ENCODE measurements at places on chromosomes 16 and 17.
A peak's percentile ranks its signal among the peaks of the same experiment; 100 is the strongest.

- peak; percentile 2 for DNase-seq
Observed at GRCh38 chr16:19338335-19338734, 52.8 kb downstream of the CLEC19A start.

DNA sequence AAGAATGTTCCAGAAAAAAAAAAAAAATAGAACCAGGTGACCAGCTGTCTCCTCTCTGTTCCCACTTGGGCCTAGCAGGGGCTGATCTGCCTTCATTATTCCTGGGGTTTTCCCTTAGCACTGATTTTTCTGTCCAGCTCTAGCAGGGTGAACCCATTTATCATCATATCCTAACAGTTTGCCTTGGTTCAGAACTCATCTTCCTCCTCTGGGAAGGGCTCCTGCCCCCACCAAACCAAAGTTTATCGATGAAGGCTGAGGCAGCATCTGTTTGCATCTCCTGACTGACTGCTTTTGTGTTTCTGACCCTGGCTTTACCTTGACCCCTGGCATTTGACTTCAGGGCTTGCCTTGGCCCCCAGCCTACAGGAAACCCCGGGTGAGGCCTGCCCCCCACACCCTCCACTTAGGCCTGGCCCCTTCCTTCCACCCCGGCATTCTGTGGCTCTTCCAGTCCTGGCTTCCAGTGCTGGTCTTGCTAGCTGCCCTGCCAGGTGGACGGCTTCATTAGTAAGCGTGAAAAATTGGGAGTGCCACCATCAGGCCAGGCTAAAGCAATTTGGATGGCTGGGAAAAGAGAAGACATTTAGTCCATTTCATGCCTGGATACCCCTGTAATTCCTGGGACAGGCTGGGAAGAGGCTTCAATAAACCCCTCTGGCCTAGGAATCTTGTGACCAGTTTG lies 164.9 kb downstream of the CCDC182 start:
- no peak for DNase-seq

GRCh38 chr16:65658349-65658748 lies 536.5 kb upstream of the CDH11 start:
- no peak for DNase-seq

DNA sequence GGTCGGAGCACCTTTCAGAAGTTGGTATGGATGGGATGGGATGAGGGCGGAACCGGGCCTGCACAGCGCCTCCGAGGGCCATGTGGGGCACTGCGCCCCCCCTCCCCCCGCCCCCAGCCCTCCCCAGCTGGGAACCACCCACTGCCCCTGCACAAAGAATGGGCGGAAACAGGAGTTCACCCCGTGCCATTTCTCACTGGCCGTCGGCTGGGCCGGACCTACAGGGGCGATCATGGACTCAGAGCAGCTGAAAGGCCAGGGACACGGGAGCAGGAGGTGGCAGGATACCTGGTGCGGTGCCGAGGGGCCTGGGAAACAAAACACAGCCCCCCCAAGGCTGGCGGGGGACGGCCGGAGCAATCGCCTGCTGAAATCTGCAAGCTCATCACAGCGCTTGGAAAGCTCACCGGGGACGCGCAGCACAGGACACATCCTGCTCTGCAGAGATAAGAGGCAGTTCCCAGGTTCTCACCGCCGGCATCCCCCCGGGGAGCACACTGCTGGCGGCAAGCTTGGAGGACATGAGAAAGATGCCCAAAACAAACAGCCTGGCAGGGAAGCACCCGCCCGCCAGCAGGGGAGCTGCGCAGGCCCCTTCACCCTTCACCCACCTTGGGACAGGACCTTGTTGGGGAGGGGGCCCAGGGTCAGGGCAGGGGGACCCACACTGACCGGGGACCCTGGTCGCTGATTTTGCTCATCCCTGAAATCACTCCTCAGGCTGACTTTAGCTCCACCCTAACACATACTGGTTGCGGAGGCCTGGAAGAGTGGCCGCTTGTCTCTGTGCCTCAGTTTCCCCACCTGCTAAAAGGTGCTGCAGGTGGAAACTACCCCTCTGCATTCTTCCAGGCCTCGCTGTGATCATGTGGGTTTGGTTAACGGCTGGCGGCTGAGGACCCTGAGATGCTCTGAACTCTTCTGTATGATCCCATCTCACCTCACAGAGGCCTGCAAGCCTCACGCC lies 263.9 kb downstream of the C16orf95 start:
- no peak for DNase-seq

DNA sequence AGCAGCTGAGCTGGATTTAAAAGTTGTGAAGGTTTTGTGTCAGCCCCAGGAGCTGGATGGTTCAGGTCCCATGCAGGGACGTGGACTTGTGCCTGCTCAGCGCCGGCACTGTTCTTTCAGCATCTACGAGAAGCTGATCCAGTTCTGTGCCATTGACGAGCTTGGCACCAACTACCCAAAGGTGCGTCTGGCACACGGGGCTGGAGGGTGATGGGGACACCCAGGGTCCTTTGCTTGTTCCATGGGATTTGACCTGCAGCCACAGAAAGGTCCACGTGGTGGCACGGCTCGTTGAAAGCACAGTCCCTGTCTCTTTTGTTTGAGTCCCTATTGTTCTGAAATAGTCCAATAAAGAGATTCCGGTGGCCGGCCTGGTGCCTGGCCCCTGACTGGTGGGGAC lies 18.1 kb upstream of the ITGB4 start:
- no peak for DNase-seq

DNA sequence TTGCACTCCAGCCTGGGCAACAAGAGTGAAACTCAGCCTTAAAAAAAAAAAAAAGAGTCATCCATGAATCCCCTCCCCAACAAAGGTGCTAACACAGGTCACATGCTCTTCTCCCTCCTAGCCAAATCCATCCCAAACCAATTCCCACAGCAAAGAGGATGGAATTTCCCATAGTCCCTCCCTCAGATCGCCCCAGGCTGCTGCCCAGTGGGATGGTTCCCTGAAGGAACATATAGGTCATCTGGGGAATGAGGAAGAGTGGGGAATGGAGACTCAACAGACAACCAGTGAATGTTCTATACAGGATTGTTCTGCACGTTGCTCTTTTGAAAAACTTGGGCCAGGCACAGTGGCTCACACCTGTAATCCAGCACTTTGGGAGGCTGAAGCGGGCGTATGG lies 18.2 kb downstream of the LGALS3BP start:
- no peak for DNase-seq

DNA sequence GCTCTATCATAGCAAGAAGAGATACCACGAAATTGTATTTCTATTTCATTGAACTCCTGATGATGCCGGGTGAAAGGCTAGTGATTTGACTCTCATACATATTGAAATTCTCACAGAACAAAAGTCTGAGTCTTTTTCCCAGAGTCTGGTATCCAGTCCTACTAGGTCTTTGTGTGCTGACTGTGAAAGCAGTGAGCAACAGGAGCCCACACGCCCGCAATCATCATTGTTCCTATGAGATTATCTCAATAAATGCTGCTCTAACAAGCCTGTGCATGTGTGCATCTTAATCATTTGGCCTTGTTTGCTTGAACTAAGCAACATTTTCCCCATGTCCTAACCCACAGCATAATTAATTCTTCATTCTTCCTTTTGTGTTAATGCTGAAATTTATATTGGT lies 1466.0 kb downstream of the CDH11 start:
- no peak for DNase-seq

DNA sequence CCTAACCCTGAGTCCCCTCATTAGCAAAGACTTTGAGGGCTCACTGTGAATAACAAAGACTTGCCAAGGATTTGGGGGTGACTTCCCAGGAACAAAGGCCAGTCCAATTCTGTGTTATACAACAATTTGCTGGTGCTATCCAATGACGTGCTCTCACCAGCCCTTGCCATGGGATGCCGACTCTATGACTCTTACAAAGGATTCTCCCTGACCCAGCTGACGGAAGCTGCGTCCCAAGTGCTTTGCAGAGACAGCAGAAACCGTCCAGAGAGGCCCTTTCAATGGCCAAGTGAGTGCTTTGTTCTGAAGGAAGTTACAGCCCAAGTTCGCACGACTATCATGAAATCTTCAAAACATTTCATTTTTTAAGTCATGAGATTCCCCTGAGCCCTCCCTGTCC lies 345.3 kb upstream of the TNRC6C start:
- no peak for DNase-seq

DNA sequence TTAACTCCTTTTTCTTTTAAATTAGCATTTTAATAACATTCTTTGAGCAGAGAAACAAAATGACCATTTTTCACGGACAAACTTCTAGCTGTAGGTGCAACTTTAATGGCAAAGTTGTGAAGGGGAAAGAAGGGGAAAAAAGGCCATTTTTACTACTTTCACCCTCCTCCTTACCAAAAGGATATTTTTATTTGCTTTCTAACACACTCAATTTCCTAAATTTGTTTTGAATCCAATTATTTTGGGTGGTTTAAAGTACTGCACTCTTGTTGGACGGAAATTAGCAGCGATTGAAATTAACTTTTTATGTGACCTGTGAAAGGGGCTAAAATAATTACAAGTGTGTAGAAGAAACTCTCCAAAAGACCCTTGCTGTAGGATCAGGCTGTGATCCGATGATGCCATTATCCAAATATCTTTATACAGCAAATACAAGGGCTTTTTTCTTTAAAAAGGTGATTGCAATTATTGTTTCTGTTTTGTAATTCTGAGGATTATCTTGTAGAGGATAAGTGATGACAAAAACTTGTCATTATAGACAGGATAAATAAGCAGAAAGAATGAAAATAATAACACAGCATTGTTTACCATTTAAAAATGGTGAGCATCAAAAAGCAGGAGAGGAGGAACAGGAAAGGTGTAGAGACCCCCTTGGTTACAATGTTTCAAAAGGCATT lies 42.4 kb downstream of the SNX11 start:
- no peak for DNase-seq

DNA sequence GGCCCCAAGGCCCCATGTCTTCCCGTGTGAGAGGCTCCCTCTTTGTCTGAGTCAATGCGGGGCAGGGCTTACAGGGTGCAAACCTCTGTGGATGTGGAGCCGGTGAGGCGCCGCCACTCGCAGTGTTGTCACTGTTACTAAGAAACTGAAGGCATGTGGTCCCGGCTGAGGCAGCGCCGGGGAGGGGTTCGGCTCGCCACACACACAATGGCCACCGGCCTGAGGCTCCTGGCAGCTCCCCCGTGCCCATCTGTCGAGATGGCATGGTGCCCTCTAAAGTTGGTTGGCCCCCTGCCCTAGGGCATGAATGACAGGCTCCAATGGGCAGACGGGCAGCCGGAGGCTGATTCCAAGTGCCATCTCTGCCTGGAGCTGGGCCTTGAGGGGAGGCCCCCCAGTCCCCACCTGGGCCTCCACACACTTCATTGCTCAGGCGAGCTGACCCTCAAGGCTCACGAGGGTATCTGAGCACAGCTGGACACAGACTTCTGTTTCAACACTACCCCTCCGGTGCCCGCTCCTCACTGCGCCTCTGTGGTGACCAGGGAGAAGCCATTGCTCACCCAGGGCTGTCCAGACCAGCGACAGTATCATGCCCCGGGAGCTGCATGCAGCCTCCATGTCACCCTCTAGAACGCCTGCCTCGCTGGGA lies 137.2 kb downstream of the C16orf78 start:
- DNase-seq = no peak

DNA sequence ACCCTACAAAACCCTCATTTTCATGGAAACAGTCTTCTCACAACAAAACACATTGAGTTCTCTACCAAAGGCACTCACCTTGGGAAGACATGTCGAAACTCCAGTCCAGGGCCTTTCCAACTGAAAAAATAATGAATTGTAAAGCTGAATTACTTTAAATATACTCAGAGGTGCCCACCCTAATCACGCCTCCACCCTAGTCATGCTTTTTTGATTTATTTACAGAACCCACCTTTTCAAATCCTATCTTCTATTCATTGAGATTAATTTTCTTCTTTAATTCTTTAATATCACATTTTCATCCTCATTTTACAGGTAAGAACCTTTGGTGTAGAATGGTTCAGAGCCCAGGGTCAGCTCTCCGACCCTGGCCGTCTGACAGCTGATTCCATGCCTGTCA lies at the start of gene CPHXL2:
Gene CPHXL2 (minus strand): TSS at position 101 of the 400 bp plus-strand sequence. CDS start 10 bp downstream, at position 91.
- DNase-seq = no peak

- DNase-seq = no peak
Observed at GRCh38 chr17:50635982-50636803, 1.5 kb downstream of the ABCC3 start.

- no peak for DNase-seq
Observed at GRCh38 chr16:84042879-84043485, 387 bp upstream of the SLC38A8 start.

- DNase-seq = no peak
Observed at GRCh38 chr16:9270424-9270823, 179.0 kb downstream of the HAPSTR1 start.

- no peak for DNase-seq
Observed at GRCh38 chr16:75238853-75239541, 12.4 kb downstream of the BCAR1 start.

DNA sequence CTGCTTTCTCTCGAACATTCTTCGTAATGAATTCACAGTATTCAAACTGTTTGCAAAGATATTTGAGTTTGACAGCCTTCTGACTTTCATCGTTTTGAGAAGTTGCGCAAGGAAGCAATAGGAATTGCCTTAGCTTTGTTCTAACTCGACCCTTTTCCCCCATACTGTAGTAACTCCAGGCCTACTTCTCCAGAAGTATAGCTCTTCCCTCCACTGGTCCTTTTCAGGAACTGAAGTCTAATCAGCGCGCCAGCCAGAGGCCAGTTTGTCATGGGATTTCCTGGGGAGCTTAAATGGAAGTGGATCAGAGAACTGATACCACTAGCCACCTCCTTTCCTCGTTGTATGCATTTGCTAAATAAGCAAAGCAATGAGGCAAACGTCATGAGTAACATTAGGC lies 27.9 kb downstream of the CDR2 start:
- no peak for DNase-seq

DNA sequence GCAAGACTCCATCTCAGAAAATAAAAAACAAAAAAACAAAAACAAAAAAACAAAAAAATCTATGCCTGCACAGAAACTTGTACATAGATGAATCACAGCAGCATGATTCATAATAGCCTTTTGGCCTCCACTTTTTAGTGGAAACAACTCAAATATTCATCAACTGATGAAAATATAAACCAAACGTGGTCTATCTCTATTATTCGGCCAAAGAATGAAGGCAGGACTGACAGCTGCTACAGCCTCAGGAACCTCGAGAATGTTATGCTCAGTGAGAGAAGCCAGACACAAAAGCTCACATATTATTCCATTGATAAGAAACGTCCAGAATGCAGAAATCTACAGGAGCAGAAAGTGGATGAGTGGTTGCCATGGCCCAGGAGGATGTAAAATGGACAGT lies 19.8 kb downstream of the PPL start:
- DNase-seq = no peak

DNA sequence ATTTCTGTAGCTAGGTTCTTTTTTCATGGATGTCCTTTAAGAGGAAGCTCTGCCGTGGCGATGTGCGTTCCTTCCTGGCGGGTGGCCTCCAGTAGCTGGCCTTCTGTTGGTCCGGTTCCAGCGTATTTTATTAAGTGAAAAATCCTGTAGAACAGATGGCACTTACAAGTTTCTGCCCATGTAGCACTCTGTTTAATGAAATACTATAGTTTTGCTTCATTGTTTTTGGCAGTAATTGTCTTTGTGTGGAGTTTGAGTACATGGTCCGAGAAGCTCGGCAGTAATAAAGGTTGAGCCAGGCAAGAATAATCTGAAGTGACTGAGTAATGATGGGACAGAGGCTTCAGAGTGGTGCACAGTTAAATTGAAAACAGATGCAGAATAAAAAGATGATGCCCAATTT lies 20.4 kb downstream of the USP10 start:
- DNase-seq = no peak

GRCh38 chr17:62876673-62877405 lies 68.7 kb upstream of the MARCHF10 start:
- no peak for DNase-seq

- DNase-seq = no peak
Observed at GRCh38 chr16:65624666-65625065, 502.8 kb upstream of the CDH11 start.

- DNase-seq = no peak
Observed at GRCh38 chr16:12377497-12377896, 401.0 kb downstream of the SNX29 start.

All from activated CD4-positive, alpha-beta T cell treated with anti-CD3 and anti-CD28 coated beads for 48 hours (primary cell).